ENCODE measurements at places on chromosomes 11 and 22.

DNA sequence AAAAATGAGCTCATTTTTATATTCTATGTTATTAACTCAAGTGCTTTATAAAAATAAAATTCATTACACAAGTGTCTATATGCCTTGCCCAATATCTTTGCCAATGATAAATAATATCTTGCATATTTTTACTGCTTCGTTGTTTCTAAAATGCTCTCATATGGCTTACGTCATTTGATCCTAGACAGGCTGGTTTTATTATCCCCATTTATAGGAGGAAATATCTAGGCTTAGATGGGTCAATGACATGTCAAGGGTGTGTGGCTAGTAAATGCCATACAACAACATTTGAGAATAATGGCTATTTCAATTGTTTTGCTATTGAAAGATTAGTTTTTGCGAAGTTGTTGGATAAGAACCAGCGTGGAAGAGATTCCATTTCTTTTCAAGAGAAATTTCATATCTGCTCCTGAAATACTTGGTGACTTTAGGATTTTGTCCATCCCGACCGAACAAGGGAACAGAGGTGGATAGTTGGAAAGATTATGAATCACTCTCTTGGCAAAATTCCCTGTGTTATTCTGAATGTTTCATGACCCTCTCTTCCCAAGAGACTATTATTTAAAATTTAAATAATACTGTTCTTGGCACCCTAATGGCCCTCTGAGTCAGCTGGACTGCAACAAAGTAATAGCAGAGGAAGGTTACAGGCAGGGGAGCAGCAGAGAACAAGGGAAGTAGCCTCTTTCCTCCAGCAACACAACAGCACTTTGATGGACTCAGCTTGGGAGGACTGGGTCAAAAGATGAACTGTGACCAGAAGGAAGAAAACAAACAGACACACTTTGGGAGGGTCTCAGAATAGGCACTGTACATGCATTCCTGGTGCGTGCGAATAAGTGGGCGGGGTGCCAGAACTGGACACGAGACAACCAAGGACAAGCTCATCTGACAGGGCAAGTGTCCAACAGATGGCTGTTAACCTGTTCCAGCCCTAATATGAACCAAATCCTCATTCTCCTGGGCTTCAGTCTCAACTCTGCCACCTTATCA lies 94.5 kb downstream of the ME3 start:
- no peak for DNase-seq

DNA sequence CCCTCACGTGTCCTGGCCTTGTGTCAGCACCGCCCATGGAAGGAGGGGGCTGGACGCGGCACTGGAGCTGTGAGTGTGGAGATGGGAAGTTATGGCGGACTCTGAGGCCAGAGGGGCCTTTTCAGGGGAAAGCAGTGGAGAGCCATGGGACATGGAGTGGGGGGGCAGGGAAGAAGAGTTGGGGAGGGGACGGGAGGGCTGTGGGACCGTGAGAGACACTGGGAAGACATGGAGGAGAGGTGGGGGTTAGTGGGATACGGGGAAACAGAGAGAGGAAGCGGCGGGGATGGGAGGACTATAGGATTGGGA lies 58.2 kb downstream of the FBXO7 start:
- DNase-seq, result no peak

GRCh38 chr11:27795955-27796861 lies 96.0 kb upstream of the BDNF start:
- DNase-seq, result no peak

DNA sequence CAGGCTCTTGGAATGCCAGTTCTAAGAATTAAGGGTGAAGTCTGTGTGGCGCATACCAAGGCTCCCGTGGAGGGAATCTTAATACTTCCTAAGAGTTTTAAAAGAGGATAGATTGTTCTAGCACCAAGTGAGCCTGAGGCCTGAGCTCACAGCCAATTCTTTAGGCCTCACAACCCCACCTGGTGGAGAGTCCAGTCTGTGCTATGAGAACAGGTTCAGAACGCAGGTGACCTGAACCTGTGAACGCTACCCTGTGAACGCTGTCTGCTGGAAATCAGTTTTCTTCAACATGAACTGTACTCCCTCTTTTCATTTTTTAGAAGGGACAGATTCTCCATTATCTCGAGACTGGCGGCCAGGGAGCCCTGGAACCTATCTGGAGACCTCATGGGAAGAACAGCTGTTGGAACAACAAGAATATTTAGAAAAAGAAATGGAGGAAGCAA lies 43.2 kb upstream of the DLAT start:
- DNase-seq, result no peak

DNA sequence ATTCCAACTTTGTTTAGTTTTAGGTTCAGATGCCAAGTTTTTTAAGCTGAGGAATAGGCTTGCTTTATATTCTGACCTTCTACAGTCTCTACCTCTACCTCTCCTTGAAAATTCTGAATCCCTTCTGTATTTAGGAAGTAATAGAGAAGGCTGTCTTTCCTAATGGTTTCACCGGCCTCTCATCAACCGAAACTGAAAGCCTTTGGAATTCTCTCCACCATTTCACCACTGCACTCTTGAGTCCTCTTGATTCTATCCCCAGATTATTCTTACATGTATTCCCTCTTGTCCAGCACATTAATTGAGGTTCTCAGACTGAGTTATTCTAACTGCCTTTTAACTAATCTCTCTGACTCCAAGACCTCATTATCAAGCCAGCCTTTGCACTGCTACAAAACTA lies 67.7 kb upstream of the PICALM start:
- no peak for DNase-seq

- DNase-seq, result no peak
Measured at GRCh38 chr11:124793466-124794278, 6.5 kb downstream of the MSANTD2 start.

DNA sequence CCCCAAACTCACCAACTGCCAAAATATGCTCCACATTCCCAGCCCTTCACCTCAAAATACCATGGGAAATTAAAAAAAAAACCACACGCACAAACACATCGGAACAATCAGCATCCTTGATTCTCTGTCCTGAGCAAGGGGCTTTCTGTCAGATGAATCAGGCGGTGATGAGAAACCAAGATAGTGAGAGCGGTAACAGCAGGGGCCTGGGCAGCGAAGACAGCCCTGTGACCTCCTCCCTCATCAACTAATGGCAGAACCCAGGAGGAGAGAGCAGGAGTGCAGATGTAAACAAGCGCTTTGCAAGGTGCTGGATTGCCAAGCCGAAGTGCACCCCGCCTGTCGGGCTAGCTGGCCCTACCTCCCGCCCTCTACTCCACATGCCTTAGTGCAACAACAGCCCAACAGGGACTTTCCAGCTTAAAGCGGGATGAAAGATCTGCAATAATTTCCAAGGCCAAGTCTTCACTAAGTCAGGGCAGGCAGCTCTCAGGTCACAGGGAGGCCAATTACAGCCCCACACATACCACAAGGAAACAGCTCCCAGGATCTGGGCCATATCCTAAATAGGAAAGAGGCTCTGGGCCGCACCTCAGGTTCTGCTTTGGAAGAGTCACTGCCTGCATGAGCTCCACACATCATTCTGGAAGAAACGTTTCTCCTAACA lies 72.2 kb upstream of the BID start:
- no peak for DNase-seq

- no peak for DNase-seq
Measured at GRCh38 chr11:16604794-16605388, 133.6 kb upstream of the C11orf58 start.
